ENCODE measurements at places on chromosomes 1 and 21.

- peaks cover 18% of the 10 kb centered on the region for H3K4me1 ChIP-seq
- no peak for DNase-seq
Observed at GRCh38 chr1:116487031-116487430, 83.8 kb downstream of the CD58 start.

DNA sequence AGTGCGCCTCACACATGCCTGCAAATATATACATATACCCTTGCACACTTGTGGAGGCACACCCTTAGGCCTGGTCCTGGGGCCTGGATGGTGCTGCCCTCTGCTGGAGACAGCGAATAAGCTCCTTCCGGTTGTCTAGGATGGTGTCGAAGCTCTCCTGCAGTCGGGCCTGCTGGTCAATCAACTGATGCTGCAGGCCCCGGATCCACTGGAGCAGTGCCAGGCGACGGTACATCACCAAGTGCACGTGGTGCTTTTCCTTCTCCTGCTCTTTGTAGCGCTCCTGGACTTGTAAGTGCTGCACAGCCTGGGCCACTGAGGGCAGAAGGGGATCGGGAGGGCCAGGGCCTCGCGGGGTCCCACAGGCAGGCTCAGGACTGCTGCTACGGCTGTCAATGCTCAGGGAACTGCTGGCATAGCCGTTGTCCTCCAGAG, 3.1 kb downstream of the C1orf216 start:
- H3K4me3 ChIP-seq = no peak overlapping the region
- no peaks in the 10 kb centered on the region for H3K27me3 ChIP-seq
- H3K4me1 ChIP-seq = peaks cover 4% of the 10 kb centered on the region
- H3K27ac ChIP-seq = no peak overlapping the region
- peak; percentile 74 for DNase-seq

DNA sequence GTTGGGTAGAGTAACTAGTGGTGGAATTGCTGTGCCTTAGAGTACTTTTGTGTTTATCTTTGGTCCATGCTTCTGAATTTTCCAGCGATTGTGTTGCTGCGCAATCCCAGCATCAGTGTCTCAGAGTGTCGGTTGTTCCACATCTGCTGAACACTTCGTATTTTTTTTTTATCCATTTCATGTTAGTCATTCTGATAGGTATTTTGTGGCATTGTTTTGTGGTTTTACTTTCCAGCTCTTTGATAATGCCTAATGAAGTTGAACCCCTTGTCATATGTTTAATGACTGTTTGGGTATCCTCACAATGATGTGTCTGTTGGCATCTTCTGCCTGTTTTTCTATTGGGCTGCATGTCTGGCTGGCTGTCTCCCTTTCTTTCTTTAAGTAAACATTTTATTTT, 13.6 kb downstream of the TUFT1 start:
- H3K4me1 ChIP-seq = peaks cover 46% of the 10 kb centered on the region
- no peaks in the 10 kb centered on the region for H3K27me3 ChIP-seq
- DNase-seq = no peak
- peaks cover 47% of the 10 kb centered on the region for H3K36me3 ChIP-seq
- H3K27ac ChIP-seq = peak overlapping the region; percentile 99

GRCh38 chr21:39198800-39199199, 15.5 kb upstream of the PSMG1 start:
- no peak for DNase-seq
- H3K4me3 ChIP-seq = no peak overlapping the region
- H3K4me1 ChIP-seq = no peaks in the 10 kb centered on the region
- peaks cover 92% of the 10 kb centered on the region for H3K36me3 ChIP-seq

DNA sequence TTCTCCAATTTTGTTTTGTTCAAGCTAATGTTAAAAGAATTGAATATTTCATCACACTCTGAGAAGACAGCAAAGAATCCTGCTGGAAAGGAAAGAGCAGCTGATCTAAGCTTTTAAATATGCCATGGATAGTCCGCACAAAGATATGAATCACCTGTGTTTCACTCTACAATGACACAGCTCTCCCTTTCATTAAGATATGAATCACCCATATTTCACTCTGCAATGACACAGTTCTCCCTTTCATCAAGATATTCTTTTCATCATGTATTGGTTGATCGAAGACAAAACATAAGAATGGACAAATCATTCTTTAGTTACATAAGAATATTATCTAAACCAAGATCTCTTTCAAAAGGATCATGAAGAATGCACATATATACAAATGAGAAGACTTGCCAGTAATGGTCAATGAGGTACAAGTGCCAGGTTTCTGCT, 367.3 kb downstream of the SMYD3 start:
- DNase-seq = no peak
- no peaks in the 10 kb centered on the region for H3K36me3 ChIP-seq

Measured in RWPE2 (cell line).